Fibroblast of lung (primary cell): ENCODE measurements at places on chromosomes 12 and 14. TPM values are rescaled to one million over a fixed set of nuclear protein-coding genes. Genes with fewer than 3 reads are reported as not detected.

IRAK3 gene
- 7.4 and 11.1 TPM in 2 replicates for total RNA-seq

SERPINA9 gene
- not detected in 2 replicates for total RNA-seq

SLC25A47 gene
- total RNA-seq: under 0.01 TPM in 1 of 2 replicates, not detected in the other

WIF1 gene
- under 0.01 TPM in 1 of 2 replicates, not detected in the other for total RNA-seq

GRCh38 chr12:131331148-131331750 is 377.5 kb downstream of the ADGRD1 start:
- H3K4me3 ChIP-seq: no peak overlapping the region
- DNase-seq: no peak
- no peaks in the 10 kb centered on the region for H3K36me3 ChIP-seq
- H3K27ac ChIP-seq: no peak overlapping the region
- no peaks in the 10 kb centered on the region for H3K27me3 ChIP-seq

- H3K4me1 ChIP-seq: no peaks in the 10 kb centered on the region
- no peaks in the 10 kb centered on the region for H3K36me3 ChIP-seq
- H3K4me3 ChIP-seq: no peak overlapping the region
- no peaks in the 10 kb centered on the region for H3K27me3 ChIP-seq
- no peak overlapping the region for H3K27ac ChIP-seq
Measured at GRCh38 chr12:87827638-87828264, 201.4 kb downstream of the C12orf50 start.

DNA sequence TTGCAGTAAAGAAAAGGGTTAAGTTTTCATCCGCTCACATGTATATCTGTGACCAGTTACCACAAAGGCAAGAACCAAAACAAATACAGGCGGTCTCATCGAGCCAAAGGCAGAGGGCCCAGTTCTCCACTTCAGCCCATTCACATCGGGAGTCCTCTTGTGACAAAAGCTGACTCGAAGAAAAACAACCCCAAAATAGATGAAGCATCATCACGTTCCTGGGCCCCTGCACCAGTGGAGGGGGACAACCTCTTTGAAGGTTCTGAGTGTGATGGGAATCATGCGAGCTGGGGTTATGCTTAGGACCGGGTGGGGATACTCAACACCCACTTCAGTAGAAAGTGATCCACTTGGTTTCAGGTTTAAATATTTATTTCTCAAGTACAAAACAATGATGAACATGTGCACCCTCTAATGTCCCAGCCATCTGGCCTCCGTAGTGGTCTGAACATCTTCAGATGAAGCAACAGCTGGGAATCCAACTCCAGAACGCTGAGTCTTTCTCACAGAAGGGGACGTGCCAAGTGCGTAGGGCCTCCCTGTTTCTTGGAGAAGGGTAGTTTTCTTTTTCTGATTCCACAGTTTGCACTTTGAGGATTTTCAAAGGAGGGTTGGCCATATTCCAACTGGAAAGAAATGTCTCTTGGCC is 8.4 kb downstream of the GSC start:
- peaks cover 2% of the 10 kb centered on the region for H3K27me3 ChIP-seq
- H3K4me1 ChIP-seq: no peaks in the 10 kb centered on the region
- no peak for DNase-seq
- H3K36me3 ChIP-seq: no peaks in the 10 kb centered on the region

GRCh38 chr12:90839346-90839745 is 115.6 kb downstream of the CCER1 start:
- no peaks in the 10 kb centered on the region for H3K27me3 ChIP-seq
- DNase-seq: no peak
- H3K27ac ChIP-seq: no peak overlapping the region
- no peaks in the 10 kb centered on the region for H3K36me3 ChIP-seq
- no peaks in the 10 kb centered on the region for H3K4me1 ChIP-seq
